ENCODE measurements at places on chromosomes 7 and 10. TPM values are rescaled to one million over a fixed set of nuclear protein-coding genes. Genes with fewer than 3 reads are reported as not detected.

Gene MSMB
- not detected for total RNA-seq

Gene SLC18A3
- total RNA-seq, result not detected

Gene RET
- total RNA-seq, result 1.2 TPM

Gene SMKR1
- total RNA-seq, result not detected

Gene TCTN3
- 13.2 TPM for total RNA-seq

Gene C7orf57
- total RNA-seq, result not detected

Gene GHRHR
- not detected for total RNA-seq

Gene TMEM236
- total RNA-seq, result 0.09 TPM

Gene AS3MT
- total RNA-seq, result 9.1 TPM

Gene HOXA5
- total RNA-seq, result not detected

Gene ALOX5
- 3.8 TPM for total RNA-seq

Gene ZNF438
- 13.2 TPM for total RNA-seq

Gene INSYN2A
- total RNA-seq, result 0.07 TPM

Gene ZNF107
- 1.9 TPM for total RNA-seq

Gene IDI2
- total RNA-seq, result not detected

Gene GIMAP1
- total RNA-seq, result 7.3 TPM

Gene ELN
- 75.1 TPM for total RNA-seq

Gene OGA
- total RNA-seq, result 100 TPM

Gene MSS51
- 7.6 TPM for total RNA-seq

Gene DNAH11
- total RNA-seq, result 0.13 TPM

Gene METTL27
- total RNA-seq, result 1.2 TPM

Gene ZNF680
- 17.5 TPM for total RNA-seq

Gene PIP
- total RNA-seq, result not detected

Gene NUDT5
- total RNA-seq, result 7.5 TPM

Gene CYP3A4
- total RNA-seq, result not detected

Gene PAPSS2
- total RNA-seq, result 12.8 TPM

Gene CC2D2B
- total RNA-seq, result 0.95 TPM

Gene PTF1A
- total RNA-seq, result not detected

Gene PDE6C
- not detected for total RNA-seq

Gene SDK1
- total RNA-seq, result 5.8 TPM

Gene NAT16
- total RNA-seq, result not detected

Gene OR2A7
- 0.29 TPM for total RNA-seq

Gene CYCS
- 273 TPM for total RNA-seq

Gene NCF1
- 0.76 TPM for total RNA-seq

Gene CYP3A7
- not detected for total RNA-seq

Gene UPK3BL2
- total RNA-seq, result 20.6 TPM

Gene STAG3
- total RNA-seq, result 0.56 TPM

Gene GRB10
- total RNA-seq, result 29.1 TPM

Gene SPDYE8
- not detected for total RNA-seq

Gene PCGF6
- total RNA-seq, result 5.3 TPM

Gene MET
- 29.7 TPM for total RNA-seq

Gene VSTM4
- 18.8 TPM for total RNA-seq

Gene CACNA2D1
- total RNA-seq, result 42.7 TPM

Gene TBXAS1
- 2.0 TPM for total RNA-seq

Gene NPC1L1
- 0.17 TPM for total RNA-seq

Gene ANKRD7
- total RNA-seq, result not detected

Measured in heart left ventricle (tissue), 16 donors.